Femur (tissue), 1 donor: ENCODE measurements at places on chromosomes 4 and X.

GRCh38 chr4:123064390-123064789, 142.0 kb upstream of the NUDT6 start:
- no peak for DNase-seq

GRCh38 chr4:145308598-145308997, 128.2 kb upstream of the OTUD4 start:
- no peak for DNase-seq

- DNase-seq = peak; percentile 32
Measured at GRCh38 chr4:1246111-1246881, 2.6 kb downstream of the CTBP1 start.

GRCh38 chrX:147173594-147173993, 359.1 kb upstream of the CXorf51A start:
- DNase-seq = no peak

GRCh38 chr4:8274765-8275547, 5.4 kb downstream of the HTRA3 start:
- peak; percentile 93 for DNase-seq

DNA sequence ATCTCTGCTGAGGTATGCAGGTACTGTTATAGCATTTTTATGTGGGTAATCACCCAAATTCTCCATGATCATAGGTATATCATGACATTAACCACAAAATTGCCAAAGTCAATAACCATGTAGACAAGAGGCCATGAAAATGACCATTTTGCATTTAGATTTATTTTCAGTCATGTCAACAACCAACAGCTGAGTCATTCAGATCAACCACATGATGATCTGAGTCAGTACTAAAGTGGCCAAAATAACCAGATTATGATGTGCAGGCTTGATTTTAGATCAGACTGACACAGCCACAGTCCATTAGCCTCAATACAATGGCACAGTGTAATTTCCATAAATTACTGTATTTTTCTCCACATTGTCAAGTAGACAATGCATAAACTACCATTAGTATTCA, 240.5 kb downstream of the GRIA3 start:
- DNase-seq = no peak

- peak; percentile 51 for DNase-seq
Measured at GRCh38 chrX:11458170-11458569, 165.0 kb downstream of the AMELX start.

GRCh38 chrX:105477351-105477750, 256.9 kb upstream of the TEX13A start:
- no peak for DNase-seq

DNA sequence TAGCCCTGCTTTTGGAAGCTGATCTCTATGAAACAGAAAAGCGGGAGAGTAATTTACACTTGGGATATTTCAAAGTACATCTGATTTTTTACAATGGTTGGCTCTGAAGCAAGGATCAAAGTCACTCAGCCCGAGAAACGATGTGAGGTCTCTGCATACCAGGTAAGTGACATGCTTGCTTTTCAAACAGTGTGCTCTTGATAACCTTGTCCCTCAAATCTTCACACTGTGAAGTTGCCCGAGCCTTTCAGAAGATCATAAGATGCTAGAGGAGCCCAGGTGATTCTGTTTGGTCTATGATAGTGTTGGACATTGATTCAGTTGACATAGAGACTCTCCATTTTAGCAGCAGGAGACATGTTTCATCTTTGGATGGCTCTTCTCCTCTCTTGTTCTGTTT, 47.1 kb upstream of the KLHL34 start:
- no peak for DNase-seq

GRCh38 chrX:68918202-68918601, 89.4 kb downstream of the EFNB1 start:
- no peak for DNase-seq

GRCh38 chr4:51840781-51841180, 2.2 kb upstream of the DCUN1D4 start:
- no peak for DNase-seq

DNA sequence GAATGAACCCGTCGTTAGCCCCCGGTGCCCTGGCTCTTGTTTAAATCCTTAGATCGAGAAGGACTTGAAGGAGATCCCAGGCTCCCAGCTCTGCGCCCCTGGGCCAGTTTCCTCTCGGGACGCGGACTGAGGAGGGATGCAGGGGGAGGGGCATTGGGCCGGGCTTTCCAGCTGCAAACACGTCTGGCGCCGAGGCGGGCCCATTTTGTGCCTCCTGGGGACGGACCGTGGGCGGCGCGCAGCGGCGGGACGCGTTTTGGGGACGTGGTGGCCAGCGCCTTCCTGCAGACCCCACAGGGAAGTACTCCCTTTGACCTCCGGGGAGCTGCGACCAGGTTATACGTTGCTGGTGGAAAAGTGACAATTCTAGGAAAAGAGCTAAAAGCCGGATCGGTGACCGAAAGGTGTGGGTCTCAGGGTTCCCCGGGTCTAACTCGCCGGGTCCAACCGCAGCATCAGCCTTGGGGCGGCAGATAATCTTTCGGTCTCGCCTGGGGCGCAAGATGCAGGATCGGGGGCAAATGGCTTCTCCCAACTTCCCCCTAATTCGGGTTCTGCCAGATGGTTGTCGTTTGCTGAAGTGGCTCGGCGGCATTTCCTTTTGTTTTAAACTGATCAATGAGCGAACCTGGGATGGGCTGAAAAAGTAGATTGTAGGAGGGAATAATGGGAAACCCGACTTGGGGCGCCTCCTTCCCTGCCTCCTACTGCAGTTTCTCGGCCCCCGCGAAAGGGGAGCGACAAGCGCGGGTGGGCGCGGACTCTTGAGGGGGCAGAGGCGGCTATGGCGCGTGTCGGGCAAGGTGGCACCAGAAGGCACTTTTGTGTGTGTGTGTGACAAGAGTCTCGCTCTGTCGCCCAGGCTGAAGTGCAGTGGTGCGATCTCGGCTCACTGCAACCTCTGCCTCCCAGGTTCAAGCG, 2.9 kb downstream of the PDGFRA start:
- DNase-seq = peak; percentile 81

- no peak for DNase-seq
Measured at GRCh38 chr4:100184787-100185186, 5.5 kb downstream of the DDIT4L start.

- peak; percentile 59 for DNase-seq
Measured at GRCh38 chrX:71098302-71098701, 2.7 kb downstream of the FOXO4 start.

- no peak for DNase-seq
Measured at GRCh38 chr4:174929346-174929745, 11.2 kb downstream of the ADAM29 start.

- DNase-seq = no peak
Measured at GRCh38 chr4:648579-649292, 23.4 kb downstream of the PDE6B start.

DNA sequence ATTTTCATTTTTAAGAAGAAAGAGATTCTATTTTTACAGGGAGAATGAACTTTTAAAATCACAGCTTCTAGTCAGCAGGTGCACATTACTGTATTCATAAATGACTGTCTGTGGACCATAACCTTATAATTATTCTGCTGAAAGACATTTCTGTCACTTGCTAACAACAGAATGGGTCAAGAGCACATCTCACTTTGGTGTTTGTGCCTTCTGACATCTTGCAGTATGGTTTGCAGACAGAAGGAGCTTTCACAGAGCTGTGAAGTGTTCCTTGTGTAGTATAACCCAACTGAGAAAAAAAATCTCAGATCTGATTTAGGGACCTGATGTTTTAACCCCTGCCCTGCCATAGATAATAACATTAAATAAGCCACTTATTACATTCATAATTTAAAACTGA, 131.4 kb upstream of the CTSO start:
- DNase-seq = no peak

- DNase-seq = no peak
Measured at GRCh38 chrX:809081-809480, 178.5 kb downstream of the SHOX start.

- no peak for DNase-seq
Measured at GRCh38 chr4:80465238-80465637, 129.7 kb downstream of the CFAP299 start.

DNA sequence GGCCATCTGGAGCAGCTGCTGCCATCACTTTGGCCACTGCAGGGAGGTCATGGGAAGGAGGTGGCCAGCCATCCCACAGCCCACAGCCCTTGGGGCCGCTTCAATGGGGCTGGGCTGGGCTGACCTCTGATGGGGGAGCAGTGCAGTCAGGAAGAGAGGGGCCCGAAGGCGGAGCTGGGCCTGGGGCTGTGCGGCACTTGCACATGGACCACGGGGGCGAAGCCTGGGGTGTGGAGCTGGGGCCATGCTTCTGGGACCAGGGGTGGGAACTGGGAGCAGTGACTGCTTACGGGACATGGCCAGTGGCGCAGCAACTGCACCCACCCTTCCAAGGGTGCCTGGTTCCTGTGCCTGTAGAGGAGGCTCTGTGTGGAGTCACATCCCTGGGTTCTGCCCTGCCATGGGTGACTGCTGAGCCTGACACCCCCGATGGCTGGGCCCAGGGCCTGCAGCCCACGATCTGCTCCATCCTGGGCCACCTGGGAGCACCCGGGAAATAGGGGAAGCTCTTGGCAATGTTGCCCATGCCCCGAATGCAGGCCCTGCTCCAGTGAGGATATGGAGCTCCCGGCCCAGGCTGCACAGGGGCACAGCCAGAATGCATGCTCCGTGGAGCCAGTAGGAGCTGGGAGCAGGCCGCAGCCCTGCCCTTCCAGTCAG, 22.4 kb upstream of the SULT1B1 start:
- DNase-seq = no peak

- no peak for DNase-seq
Measured at GRCh38 chr4:174110180-174110579, 173.3 kb downstream of the FBXO8 start.

- no peak for DNase-seq
Measured at GRCh38 chrX:123088930-123089329, 95.1 kb upstream of the GRIA3 start.

- no peak for DNase-seq
Measured at GRCh38 chr4:147581606-147582350, 35.4 kb upstream of the TMEM184C start.

DNA sequence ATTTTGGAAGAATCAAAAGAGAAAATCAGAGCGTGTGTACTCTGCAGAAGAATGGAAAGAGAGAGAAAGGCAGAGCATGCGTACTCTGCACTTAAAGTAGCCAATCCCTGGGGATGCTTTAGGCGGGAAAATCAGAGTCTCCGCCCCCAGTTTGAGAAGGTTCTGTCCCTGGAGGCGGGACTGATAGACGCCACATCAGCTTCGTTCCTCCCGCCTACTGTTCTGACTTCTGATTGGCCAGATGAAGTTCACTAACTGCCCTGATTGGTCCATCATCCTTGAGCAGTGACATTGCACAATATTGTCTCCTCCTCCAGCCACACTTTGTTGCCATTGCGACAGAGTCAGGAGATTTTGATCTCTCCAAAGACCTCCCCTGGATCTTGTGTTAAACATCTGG, 23.8 kb downstream of the SSX1 start:
- DNase-seq = peak; percentile 60

DNA sequence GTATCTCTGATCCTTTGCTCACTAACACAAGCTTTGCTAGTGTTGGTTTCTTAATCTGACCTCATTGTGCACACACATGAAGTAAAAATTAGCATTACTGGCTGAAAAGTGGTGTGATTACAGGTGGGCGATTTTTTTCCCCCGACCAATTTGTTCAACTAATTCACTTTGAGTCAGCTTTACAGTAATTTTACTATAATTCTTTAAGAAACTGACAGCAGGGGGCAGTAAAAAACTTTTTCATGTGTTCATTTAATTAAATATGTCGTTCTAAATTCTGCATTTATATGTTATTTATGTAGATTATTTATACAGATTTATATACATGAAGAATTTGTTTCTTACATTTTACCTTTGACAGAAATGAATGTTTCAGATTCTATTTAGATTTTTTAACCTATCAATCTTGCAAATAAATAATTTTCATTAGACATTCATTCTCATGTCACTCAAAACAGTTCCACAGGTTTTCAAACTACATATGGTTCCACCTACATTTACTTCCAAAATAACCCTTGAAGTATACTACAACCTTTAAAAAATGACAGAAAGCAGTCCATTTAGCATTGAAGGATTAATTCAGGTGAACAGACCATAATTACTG, 17.5 kb downstream of the PALLD start:
- no peak for DNase-seq

DNA sequence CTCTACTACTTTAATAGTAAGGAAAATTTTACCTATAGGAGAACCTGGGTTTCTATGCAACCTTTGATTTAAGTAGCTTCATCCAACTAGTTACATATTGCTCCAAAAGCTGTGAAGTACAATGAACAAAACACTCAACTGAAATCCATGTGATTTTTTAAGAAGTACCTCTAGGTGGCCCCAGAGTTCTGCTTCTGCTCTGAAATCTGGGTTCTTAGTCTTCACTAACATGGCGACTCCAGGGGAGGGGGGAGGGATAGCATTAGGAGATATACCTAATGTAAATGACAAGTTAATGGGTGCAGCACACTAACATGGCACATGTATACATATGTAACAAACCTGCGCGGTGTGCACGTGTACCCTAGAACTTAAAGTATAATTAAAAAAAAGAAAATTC, 73.4 kb upstream of the MAGEB2 start:
- no peak for DNase-seq

DNA sequence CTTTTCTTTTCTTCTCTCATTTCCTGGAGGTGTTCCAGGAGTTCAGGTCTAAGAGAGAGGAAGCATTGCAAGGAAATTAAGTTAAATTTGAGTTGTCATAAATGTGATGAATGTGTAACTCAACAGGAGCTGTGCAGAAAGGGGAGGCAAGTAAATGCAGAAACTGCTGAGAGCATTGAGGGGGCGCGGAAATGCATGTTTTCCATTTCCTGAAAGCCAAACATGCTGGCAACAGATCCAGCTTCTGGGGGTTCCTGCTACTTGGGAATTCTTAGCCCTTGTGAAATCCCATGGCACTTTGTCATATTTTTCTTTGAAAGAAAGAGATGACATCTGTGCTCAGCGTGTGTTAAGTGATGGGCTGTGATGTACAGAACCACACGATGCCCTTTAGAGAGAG, 33.8 kb upstream of the NAP1L5 start:
- no peak for DNase-seq

- DNase-seq = no peak
Measured at GRCh38 chr4:56426273-56426672, 9.1 kb downstream of the PPAT start.

DNA sequence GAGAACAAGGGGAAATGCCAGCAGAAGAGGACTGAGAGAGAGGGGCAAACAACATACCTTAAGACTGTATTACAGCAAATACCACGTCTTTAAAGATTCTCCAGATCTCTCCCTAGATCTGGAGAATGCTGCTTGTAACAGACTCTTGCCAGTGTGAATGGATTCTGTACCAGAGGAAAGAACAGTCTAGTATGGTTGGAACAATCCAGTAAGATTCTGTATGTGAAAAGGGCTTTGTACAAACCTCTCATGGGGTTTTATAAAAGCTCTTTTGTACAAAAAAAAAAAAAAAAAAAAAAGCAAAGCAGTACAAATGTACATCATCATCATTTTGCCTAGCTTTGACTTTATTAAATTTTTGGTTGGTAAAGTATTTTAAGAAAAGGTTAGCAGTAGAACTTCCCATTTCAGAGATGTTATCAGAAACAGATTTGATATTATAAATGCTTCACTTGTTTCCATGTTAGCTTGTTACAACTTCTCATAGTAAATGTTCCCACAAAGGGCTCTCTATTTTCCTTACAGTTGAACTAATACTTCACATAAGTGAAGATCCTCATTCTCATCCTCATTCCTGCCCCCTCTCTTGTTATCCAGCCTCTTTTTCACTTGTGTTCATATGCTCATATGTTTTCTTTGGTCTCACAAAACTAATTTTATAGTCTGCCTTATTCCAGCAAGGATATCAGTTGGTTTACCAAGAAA, 144.2 kb downstream of the EDA start:
- DNase-seq = no peak

- DNase-seq = peak; percentile 51
Measured at GRCh38 chr4:109207061-109207460, 95.4 kb downstream of the COL25A1 start.

- no peak for DNase-seq
Measured at GRCh38 chr4:43241104-43241503, 348.6 kb downstream of the GRXCR1 start.
